ENCODE measurements at places on chromosomes 2 and 18. TPM values are rescaled to one million over a fixed set of nuclear protein-coding genes. Genes with fewer than 3 reads are reported as not detected.

CAPN13 gene
- not detected for total RNA-seq

MC5R gene
- not detected for total RNA-seq

CIB4 gene
- total RNA-seq: not detected

DYSF gene
- 0.13 TPM for total RNA-seq

FSHR gene
- not detected for total RNA-seq

LOXHD1 gene
- not detected for total RNA-seq

MREG gene
- 16.2 TPM for total RNA-seq

KATNAL2 gene
- total RNA-seq: 2.6 TPM

ASB18 gene
- not detected for total RNA-seq

RAPGEF4 gene
- 0.17 TPM for total RNA-seq

TFPI gene
- total RNA-seq: not detected

MYCN gene
- total RNA-seq: not detected

GPR45 gene
- total RNA-seq: not detected

PHOSPHO2 gene
- 6.3 TPM for total RNA-seq

DTNA gene
- not detected for total RNA-seq

UGT1A7 gene
- not detected for total RNA-seq

FEZ2 gene
- total RNA-seq: 24.8 TPM

EVA1A gene
- total RNA-seq: not detected

SERPINB3 gene
- total RNA-seq: not detected

ERBB4 gene
- not detected for total RNA-seq

TMEM200C gene
- total RNA-seq: not detected

REG1B gene
- not detected for total RNA-seq

UGT1A5 gene
- not detected for total RNA-seq
